ENCODE measurements at places on chromosomes 4 and X. TPM values are rescaled to one million over a fixed set of nuclear protein-coding genes. Genes with fewer than 3 reads are reported as not detected.
A peak's percentile ranks its signal among the peaks of the same experiment; 100 is the strongest.

- DNase-seq: no peak
These were observed 35.7 kb upstream of the APLN start for GRCh38 chrX:129690435-129690834.

GRCh38 chrX:48958635-48959094, 1.3 kb upstream of the OTUD5 start:
- DNase-seq: no peak

The FHDC1 gene
- 6.4 TPM for total RNA-seq

The G3BP2 gene
- total RNA-seq: 53.5 TPM

GRCh38 chrX:66918511-66918910, 279.6 kb upstream of the EDA2R start:
- no peak for DNase-seq

- DNase-seq: no peak
These were observed 40.1 kb upstream of the HELT start for GRCh38 chr4:184978211-184978610.

DNA sequence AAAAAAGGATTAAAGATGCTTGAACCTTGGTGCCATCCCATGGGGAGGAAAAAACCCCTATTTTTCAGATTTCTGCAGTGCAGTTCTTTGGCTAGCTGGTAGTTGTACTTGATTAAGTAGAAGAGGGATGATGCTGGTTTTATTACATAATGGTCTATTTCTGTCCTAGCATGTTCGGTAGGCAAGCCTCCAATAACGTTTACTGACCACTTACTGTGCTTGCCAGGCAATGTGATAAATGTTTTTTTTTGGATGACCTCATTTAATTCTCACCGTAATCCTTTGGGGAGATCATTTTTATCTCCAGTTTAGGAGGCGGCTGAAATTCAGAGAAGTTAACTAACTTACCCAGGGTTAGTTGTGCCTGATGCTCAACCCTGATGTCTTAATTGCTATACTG, 92.1 kb upstream of the RPA4 start:
- no peak for DNase-seq

DNA sequence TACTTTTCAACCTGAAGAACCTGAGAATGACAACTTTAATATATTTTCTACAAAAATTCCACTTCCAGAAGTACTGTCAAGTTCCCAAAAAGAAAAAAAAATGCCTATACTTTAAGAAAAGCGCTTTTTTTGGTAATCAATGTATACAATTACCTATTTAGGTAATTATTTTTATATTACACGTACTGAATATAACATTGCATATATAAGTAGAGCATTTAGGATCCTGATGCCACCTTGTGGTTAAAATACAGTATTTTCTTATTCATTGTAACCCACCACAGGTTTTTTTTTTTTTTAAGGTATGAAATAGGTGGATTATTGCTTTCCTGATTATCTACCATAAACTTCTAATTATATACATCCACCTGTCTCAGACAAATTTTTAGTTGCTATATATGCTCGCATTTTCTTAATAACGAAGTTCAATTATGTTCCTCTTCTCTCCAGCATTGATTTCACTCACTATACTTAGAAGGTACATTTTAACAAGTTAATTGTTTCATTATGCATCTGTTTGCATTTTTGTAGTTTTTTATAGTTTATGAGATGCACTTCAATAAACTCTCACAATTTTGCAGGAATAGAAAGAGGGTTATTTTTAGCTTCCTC, 5.2 kb downstream of the MAP9 start:
- no peak for DNase-seq

DNA sequence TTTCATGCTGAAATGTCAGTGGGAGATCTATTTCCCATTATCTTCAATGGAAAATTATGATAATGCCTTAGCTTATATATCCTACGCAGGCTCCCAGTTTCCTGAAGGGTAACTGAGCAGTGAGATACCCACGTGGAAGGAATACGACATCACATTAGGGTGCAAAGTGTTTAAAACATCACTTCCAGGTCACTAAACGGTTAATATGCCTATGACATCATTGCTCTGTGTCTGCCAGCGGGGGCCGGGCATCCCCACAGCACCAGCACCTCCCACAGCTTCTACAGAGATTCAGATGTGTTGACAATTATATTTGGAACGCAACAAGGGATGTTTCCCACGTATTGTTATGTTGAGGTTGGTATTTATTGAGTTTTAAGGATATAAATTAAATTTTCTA, 27.1 kb downstream of the TMEM271 start:
- peak; percentile 20 for DNase-seq

The CHST7 gene
- total RNA-seq: 20.6 TPM

The C1QTNF7 gene
- total RNA-seq: 12.0 TPM

The TNIP3 gene
- total RNA-seq: not detected

DNA sequence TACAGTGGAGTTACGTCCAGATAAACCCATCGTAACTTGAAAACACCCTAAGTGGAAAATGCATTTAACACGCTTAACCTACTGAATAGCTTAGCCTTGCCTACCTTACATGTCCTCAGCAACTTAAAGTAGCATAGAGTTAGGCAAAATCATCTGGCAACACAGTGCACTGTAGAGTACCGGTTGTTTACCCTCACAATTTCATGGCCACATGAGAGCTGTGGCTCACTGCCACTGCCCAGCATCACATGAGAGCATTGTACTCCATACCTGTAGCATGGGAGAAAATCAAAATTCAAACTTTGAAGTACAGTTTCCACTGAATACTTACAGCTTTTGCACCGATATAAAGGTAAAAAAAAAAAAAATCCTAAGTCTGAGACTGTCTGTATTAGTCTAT, 40.6 kb downstream of the GUCY1A1 start:
- no peak for DNase-seq

The XAGE1B gene
- total RNA-seq: not detected

The CFI gene
- total RNA-seq: 15.0 TPM

- DNase-seq: no peak
These were observed 92.3 kb upstream of the ADRA2C start for GRCh38 chr4:3673716-3674478.

The CD40LG gene
- total RNA-seq: not detected

- no peak for DNase-seq
These were observed 25.8 kb downstream of the OTUD4 start for GRCh38 chr4:145154573-145154972.

The DDX3X gene
- total RNA-seq: 202 TPM

GRCh38 chr4:7771056-7771455, 168.6 kb downstream of the AFAP1 start:
- no peak for DNase-seq

DNA sequence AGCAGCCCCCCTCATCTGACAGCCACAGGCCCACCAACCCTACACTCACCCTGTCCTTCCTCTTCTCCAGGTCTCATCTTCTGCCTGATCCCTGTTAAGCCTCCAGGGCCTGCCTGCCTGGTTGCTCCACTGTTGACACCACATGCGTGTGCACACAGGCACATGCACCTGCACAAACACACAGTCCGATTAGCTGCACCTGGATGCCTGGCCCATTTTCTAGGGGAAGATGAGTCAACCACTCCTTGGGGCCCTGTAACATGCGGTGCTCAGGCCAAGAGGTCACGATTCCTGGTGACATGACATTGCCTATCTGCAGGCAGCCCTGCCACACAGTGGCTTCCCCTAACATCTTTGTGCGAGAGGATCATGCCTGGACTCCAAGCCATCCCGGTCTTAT, 498.4 kb downstream of the BCOR start:
- no peak for DNase-seq

DNA sequence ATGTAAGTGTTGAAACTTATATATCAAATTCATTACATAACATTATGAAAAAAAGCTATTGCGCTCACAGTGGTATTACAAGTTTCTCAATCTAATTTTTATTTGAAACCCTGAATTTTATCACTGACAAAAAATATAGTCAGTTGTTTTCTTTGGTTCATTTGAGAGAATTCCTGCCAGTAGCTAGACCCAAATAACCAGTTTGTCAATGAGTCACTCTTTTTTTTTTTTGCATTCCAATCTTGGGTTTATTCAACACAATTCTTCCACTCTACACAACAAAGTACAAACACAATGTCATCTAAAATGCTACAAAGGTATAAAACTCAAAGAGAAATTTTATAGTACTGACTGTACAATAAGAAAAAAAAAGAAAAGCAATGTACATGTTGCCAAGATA, 13.1 kb downstream of the HPF1 start:
- no peak for DNase-seq

DNA sequence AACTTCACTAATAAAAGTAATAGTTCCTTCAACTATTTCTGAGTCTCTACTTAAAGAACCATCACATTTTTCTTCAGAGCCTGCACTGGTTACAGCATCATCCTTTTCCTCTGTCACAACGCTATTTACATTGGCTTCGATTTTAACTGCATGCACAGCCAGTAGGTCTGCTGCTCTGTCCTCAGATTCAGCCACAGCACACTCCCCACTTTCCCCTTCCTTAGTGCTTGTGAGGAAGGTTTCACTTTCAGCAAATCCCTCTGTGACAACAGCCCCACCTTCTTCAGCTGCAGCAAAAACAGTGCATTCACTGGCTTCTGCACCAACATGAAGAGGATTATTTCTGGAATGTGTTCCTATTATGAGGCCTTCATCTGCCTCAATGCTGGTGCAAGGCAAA, 25.7 kb downstream of the BOD1L1 start:
- DNase-seq: no peak
